Trophoblast cell (in vitro differentiated cells and primary cell): ENCODE measurements at places on chromosomes 16 and 17.

GRCh38 chr17:74529243-74529642, 2.0 kb downstream of the CD300LB start:
- no peak for DNase-seq

DNA sequence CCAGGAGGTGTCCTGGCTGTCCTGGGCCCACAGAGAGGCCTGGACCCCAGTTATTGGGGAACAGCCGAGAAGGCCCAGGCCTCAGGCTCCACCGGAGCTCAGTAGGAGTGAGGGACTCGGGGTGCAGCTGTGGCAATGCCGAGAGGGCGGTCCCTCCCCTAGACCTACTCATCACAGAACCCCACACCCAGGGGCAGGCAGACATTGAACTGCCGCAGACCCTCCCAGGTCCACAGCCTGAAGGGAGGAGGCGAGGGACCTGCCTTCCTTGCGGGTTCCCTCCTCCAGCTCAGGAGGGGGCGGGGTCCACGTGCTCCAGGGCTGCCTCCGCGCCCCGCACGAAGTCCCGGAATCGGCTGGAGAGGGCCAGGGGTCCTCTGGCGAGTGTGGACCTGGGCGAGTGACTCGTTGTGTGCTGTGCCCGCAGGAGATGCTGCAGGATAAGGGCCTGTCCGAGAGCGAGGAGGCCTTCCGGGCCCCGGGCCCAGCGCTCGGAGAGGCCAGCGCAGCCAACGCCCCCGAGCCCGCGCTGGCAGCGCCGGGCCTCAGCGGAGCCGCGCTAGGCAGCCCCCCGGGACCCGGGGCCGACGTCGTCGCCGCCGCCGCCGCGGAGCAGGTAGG, 3.9 kb downstream of the TBX4 start:
- no peak for DNase-seq

GRCh38 chr17:75345514-75346167, 56.4 kb upstream of the SLC25A19 start:
- no peak for DNase-seq

DNA sequence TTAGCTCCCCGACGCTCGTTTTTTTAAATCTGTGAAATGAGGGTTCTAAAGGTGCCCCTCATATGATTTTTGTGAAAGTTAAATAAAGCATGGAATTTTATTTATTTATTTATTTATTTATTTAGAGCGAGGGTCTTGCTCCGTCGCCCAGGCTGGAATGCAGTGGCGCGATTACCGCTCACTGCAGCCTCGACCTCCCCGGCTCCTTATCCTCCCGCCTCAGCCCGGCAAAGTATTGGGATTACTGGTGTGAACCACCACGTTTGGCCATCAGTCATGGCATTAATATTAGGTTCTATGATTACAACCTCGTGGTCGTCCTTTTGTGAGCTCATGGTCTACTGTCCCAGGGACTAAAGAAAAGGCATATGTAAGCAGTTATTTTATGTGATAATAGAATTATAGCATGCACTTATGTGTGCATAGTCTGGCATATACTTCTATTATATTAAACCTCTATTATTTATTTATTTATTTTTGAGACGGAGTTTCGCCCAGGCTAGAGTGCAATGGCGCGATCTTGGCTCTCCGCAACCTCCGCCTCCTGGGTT, 557 bp upstream of the LUC7L start:
- peak; percentile 39 for DNase-seq

DNA sequence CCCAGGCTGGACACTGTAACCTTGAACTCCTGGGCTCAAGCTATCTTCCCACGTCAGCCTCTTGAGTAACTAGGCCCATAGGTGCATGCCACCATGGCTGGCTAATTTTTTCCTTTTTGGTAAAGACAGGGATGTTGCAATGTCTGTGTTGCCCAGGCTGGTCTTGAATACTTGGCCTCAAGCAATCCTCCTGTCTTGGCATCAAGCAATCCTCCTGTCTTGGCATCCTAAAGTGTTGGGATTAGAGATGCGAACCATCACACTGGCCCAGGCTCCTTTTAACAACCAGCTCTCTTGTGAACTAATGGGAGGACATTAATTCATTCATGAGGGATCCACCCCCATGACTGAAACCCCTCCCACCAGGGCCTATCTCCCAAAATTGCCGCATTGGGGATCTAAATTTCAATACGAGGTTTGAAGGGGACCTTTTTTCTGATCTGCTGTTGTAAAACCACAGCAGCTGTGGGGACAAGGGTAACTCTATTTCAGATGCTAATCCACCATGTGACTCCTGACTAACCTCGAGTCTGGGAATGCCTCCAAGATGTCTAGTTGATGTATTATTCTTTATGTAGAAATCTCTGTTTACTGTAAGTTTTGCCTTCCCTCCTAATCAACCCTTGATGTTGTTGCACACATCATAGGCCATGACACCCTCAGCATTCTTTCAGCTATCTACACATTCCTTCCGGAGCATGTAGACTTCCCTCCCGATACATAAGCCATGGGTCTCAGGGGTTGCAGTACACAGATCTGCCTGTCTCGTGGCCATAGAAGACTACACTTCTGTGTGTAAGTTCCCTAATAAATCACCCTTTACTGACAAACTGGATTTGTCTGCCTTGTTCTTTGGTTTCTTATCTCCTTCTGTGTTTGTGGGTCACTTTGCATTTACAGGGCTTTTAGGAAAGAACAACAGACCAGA, 37.6 kb downstream of the RNF112 start:
- peak; percentile 92 for DNase-seq

GRCh38 chr16:23788685-23789084, 33.9 kb downstream of the CHP2 start:
- no peak for DNase-seq

DNA sequence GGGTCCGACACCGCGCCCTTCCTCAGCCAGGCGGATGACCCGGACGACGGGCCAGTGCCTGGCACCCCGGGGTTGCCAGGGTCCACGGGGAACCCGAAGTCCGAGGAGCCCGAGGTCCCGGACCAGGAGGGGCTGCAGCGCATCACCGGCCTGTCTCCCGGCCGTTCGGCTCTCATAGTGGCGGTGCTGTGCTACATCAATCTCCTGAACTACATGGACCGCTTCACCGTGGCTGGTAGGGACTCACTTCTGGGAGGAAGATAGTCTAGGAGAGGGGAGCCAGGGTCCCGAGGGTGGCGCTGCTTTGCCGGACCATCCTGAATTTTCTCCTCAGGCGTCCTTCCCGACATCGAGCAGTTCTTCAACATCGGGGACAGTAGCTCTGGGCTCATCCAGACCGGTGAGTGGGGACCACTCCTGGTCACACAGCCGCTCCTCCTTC, 601 bp downstream of the SPNS1 start:
- DNase-seq, result no peak

GRCh38 chr17:31733326-31733725, 125.7 kb downstream of the COPRS start:
- DNase-seq, result no peak
